ENCODE measurements at places on chromosomes 16 and 17.

DNA sequence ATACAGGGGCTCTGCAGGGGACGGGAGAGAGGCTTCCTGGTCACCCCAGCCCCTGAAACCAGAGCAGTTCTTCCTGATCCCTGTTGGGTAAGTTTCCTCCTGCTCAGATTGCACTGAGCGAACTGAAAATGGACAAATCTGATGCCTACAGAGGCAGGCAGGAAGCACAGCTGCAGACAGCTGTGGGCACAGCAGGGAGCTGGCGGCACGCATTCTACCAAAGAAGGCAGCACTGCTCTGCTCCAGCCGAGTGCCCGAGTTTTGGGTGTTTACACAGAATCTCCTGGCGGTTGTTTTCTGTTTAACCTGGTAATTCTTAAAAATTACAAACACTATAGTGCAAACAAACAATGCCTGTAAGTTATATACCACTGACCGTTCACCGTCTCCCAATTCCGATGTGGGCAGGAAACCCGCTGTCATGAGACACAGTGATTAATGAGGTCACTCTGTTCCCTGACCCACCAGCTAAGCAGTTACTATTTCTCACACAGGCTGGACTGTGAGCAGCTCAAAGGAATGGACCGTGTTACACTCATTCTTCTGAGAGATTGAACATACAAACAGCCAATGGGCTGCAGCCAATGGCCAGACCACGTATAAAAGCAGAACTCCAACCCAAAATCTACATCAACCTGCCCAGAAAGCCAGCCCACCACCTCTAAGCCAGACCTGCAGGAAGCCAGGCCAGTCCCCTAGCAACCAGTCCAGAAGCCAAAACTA, 25.5 kb downstream of the NSMCE1 start:
- no peak for DNase-seq

DNA sequence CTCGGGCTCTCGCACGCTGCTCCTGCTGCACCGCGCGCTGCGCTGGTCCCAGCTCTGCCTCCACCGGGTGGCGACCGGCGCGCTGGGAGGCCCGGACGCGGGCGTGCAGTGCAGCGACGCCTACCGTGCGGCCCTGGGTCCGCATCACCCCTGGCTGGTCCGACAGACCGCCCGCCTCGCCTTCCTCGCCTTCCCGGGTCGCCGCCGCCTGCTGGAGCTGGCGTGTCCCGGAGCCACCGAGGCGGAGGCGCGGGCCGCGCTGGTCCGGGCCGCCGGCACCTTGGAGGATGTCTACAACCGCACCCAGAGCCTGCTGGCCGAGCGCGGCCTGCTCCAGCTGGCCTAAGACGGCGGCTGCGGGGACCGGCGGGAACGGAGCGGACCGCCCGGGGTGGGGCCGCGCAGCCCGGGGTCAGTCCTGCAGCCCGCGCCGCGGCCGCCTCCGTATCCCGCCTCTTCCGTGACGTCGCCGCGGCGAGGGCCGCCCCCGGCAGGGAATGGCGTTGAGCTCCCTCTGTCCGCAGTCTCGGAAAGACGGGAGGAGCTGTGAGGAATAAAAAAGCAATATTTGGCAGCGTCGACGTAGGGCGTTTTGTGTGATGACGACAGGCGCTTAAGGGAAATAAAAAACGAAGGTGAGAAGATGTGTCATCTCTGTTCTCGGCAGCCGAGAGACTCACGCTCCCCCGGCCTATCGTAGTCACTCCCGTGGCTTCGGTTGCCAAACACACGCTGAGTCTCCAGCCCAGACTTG, 1.4 kb downstream of the GLTPD2 start:
- DNase-seq: no peak

DNA sequence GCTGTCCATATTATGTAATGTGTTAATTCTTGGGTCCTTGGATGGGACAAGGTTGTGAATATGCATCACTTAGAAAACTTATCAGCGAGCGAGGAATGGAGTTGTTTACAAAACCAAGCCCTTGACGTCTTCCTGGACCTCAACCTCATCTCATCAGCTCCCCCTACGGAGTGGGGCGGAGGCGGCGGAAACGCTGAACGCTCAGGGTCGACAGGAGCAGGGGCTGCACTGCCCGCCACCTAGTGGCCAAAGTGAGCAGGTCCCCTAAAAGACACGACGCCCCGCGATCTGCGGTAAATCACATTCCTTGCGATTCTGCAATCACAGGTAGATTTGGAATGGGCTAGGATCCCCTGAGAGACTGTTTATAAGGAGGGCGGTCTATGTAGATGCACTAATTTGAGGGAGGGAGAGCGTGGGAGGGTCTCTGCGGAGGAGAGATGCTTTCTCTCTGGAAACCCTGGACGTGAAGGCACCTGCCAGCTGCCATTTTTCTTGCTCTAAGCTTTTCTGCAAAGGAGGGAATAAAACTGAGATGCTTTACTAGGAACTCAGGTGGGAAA, 5.4 kb upstream of the ICAM2 start:
- DNase-seq: no peak

GRCh38 chr17:57490890-57491289, 234.6 kb downstream of the MSI2 start:
- DNase-seq: no peak

DNA sequence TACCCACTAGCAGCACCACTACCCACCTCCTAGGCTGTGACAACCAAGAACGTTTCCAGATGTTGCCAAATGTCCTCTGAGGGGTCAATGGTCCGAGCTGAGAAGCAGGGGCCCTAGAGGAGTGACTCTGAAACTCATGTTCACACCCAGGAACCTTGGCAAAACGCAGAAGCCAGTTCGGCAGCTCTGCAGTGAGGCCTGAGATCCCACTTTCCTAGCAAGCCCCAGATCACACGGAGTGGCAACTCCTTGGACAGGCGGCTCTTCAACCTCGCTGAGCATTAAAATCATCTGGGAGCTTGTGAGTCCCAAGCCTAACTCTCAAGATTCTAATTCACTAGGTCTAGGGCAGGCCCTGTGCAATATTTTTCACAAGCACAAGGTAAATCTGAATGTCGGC, 17.3 kb downstream of the ELAC2 start:
- no peak for DNase-seq

- DNase-seq: no peak
Observed at GRCh38 chr17:72185564-72185963, 64.7 kb downstream of the SOX9 start.

- DNase-seq: no peak
Observed at GRCh38 chr17:72498364-72499210, 377.8 kb downstream of the SOX9 start.

GRCh38 chr17:75842963-75843576, 1.1 kb downstream of the UNC13D start:
- DNase-seq: no peak

DNA sequence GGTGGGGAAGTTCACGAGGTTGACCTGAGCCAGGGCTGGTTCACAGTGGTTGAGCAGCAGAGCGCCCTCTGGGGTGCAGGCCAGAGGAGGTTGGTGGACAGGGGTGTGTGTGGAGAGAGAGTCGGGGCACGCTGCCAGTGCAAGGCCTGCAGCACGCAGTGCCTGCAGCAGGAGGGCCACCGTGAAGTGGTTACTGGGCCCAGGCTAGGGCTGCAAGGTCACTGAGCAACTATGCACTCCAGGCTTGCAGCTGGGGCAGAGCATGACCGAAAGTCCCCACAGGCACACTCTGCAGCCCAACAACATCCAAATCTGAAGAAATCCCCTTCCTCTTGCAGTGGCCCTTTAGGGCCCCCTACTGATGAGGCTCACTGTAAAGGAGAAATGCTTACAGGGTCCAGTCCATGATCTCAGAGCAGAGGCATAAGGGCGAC, 89.1 kb upstream of the NOL11 start:
- no peak for DNase-seq

- DNase-seq: no peak
Observed at GRCh38 chr16:89094252-89094879, 714 bp downstream of the ACSF3 start.

DNA sequence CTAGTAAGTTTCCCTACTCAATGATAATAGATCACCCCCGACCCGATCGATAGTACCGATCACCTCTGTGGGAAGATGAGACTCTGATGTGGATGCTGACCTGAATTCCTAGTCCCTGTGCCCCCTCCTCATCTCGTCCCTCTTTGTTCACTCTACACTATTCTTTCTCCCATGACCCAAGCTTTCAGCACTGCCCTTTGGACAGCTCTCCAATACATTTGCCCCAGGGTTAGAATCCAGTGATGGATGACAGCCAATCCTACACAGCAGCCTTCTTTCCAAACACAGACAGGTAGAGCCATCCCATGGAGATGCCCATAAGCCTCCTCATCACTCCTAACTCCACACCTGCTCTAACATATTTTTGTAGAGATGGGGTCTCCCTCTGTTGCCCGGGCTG, 141.1 kb downstream of the GSG1L start:
- no peak for DNase-seq

DNA sequence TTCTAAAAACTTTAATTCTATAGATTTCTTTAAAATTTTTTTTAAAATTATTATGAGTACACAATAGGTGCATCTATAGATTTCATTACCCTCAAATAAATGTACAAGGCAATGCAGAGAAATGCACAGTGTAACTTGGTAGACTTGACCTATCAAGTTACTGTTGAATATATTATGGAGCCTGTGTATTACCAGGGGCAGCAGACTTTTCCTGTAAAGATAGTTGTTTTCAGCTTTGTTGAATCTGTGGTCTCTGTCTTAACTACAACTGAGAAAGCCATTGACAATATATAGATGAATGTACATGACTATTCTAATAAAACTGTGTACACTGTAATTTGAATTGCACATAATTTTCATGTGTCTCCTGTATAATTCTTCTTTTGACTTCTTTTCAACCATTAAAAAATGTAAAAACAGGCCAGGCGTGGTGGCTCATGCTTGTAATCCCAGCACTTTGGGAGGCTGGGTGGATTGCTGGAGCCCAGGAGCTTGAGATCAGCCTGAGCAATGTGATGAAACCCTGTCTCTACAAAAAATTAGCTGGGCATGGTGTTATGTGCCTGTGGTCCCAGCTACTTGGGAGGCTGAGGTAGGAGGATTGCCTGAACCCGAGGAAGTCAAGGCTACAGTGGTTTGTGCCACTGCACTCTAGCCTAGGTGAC, 39.4 kb downstream of the TENT4B start:
- no peak for DNase-seq

DNA sequence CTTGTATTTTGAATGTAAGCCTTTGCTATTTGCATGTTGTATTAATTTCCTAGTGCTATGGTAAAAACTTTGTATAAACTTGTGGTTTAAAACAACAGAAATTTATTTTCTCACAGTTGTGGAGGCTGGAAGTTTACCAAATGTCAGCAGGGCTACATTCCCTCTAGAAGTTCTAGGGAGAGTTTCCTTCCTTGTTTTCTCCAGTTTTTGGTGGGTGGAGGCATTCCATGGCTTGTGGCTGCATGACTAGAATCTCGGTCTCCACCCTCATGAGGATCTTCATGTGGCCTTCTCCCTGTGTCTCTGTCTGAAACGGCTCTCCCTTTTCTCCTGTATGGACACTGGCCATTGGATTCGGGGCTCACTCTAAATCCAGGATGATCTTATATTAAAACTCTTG, 482.2 kb upstream of the GOT2 start:
- no peak for DNase-seq

GRCh38 chr16:28879841-28880588, 1.7 kb downstream of the ATP2A1 start:
- DNase-seq: no peak

GRCh38 chr17:43349142-43349541, 49.7 kb upstream of the ARL4D start:
- DNase-seq: no peak

DNA sequence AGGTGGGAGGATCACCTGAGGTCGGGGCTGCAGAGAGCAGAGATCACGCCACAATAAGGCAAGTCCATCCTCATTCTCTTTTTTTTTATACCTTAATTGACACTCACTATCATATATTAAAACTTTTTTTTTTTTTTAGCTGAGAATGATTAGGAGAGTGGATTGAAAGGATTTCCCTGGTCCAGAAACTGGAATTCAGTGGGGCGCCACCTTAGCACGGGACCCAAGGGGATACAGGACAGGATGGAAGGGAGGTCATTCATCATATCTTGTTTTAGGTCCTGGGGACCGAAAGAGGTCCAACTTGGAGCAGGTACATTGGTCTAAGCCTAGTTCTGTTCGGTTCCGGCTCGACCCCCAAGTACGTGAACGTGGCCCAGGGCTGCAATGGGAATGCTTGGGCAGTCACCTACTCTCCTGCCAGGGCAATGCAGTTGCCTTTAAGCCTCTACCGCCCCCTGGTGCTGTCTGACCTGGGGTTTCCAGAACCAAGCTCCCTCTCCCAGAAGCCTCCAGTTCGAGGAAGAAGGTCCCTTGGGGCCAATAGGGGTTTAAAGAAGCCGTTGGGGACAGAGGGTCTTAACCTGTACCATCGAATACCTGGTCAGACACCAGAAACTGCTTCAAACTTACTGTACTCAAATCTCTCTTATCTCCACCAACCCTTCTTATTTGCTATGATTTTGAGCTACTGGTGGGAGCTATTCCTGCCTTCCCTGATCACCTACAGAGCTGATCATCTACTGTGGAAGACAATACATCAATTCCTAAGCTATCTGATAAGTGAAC, 19.9 kb upstream of the GPATCH8 start:
- DNase-seq: no peak

GRCh38 chr16:57893559-57894389, 77.2 kb downstream of the CNGB1 start:
- no peak for DNase-seq

- DNase-seq: no peak
Observed at GRCh38 chr17:61488878-61489718, 36.9 kb downstream of the TBX4 start.

- no peak for DNase-seq
Observed at GRCh38 chr17:32102646-32103186, 39.6 kb upstream of the RHOT1 start.

DNA sequence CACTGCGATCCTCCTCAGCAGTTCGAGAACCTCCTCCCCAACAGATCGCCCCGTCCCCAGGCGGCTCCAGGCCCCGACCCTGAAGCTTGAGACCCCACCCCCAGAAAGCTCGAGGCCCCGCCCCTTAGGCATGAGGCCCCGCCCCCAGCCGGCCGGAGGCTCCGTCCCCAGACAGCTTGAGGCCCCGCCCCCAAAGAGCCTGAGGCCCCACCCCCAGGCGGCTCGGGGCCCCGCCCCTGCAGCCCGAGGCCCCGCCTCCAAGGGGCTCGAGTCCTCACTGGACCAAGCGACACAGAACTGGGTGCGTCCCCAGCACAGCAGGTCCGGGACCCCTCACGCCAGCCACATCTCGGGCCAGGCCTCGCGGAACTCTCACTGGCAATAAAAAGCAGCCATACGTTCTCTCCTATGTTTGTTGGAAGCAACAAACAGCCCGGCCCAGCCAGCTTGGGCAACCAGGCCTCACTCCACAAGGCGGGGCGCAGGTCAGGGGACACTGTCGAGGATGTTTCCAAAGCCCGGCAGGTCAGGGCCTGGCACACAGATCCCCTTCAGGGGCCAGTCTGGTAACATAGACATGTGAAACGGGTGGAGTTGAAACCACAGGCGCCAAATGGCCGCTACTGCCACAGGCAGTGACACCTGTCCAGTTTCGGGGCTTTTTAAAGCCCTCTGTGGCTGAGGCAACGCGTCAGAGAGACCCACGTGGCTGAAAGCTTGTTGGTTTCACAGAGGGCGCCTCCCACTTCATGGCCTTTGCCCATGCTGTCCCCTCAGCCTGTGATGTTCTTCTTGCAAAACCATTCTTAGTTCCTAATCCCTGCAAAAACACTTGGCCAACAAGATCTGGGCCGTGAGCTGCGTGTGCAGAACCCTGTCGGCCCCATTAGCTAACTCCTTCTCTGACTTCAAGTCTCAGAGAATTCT, 224.2 kb downstream of the PARN start:
- DNase-seq: no peak
